Stimulated activated CD8-positive, alpha-beta memory T cell treated with anti-CD3 and anti-CD28 coated beads, Interleukin-4, amount 100 ng/mL, for 1 hour (primary cell): ENCODE measurements at places on chromosomes 3 and 15.

GRCh38 chr15:67253101-67253500 lies 1.4 kb downstream of the AAGAB start:
- no peak for DNase-seq

- no peak for DNase-seq
Measured at GRCh38 chr3:72195895-72196294, 410.9 kb upstream of the PROK2 start.

DNA sequence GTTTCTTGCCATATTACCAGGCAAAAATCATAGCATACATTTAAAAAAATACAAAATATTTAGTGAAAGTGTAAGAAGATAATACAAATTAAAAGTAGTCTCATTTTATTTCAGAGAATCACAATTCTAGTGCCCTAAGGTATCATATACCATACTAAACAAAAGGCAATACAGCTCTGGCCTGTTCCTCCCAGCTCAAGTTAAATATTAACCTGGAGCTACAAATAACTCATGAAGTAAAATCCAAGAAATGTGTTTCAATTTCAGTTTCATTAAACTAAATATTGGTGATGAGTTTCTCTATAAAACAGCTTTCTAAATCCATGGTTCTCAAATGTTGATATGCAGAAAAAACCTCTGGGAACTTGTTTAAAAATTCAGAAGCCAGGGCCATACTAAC lies 67.7 kb downstream of the INO80 start:
- no peak for DNase-seq

DNA sequence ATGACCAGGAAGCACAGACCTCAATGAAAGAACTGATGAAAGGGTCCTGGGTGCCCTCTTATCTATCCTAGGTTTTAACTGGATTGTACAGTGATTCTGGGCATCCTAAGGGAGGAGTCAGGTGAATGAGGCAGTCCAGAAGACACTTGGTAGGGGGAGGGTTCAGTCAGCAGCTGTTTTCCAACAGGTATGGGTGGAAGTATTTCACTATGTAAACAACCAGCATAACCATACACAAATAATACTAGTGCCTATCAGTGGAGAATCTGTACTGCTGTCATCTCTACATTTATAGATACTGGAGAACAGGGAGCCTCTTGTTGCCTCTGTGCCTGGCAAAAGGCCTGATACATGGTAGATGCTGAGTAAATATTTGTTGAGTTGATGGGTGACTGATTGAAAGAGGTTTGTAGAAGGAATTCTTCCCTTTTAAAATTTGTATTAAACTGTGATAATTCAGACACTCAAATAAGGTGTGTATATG lies 328.5 kb downstream of the RBMS3 start:
- no peak for DNase-seq

- no peak for DNase-seq
Measured at GRCh38 chr3:39990532-39990931, 181.1 kb downstream of the MYRIP start.

- no peak for DNase-seq
Measured at GRCh38 chr15:101568309-101568708, 78.8 kb upstream of the PCSK6 start.

DNA sequence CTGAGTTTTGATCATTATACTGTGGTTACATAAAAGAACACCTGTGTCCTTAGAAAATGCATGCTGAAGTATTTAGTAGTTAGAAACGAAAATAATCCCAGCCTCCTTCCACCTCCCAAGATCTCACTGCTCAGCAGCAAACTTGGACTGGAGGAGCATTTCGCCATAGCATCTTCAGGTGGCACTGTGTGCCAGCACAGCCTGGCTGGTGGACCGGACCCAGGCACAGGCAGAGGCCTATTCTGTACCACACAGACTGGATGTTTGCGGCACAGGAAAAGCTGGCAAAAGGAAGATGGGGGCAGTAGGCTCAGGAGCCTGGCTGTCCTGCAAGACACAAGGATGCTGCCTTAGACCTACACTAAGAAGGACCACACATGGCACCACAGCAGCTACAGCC lies 10.2 kb downstream of the STIMATE start:
- DNase-seq, result no peak

GRCh38 chr3:138600100-138600745 lies 6.2 kb upstream of the CEP70 start:
- no peak for DNase-seq

DNA sequence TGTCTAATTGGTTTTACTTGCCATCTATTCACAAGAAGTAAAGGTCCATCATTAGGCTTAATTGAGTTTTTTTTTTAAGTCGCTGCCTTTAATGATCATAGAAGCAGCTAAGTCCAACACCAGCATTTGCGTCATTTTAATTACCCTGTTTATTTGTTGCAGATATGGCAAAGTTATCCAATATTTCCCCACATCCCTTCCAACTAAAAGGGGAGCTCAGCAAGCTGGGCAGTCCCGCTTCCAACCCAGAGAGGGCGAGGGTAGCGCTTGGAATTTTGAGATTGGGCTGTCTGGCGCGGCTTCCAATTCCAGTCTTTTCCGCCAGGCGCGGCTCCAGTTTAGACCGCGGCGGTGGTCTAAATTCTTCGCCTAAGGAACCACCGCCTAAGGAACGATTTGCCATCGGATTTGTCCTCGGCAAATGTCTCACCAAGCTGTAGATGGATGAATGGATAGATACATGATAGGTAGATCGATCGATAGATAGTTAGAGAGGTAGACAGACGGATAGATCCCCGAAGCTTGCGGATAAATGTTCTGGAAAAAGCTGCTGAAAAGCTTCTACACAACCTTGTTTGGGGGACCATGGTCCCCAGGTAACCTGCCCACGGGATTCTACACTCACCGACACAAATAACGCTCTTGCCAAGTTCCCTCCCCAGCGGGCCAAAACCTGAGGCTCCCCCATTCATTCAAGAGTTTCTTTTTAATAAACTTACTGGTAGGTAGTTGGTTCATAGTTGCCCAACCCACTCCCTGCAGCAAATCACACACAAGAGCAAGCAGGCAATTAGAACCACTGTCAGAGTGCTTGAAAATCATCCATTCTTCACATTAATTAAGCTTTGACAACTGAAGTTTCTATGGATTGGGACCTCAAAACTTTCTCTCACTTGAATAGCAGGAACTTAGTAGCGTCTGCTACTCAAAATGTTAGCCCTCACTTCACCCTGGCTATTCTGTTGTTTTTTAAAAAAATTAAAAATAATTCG lies 49.1 kb downstream of the ZIC4 start:
- DNase-seq, result no peak

DNA sequence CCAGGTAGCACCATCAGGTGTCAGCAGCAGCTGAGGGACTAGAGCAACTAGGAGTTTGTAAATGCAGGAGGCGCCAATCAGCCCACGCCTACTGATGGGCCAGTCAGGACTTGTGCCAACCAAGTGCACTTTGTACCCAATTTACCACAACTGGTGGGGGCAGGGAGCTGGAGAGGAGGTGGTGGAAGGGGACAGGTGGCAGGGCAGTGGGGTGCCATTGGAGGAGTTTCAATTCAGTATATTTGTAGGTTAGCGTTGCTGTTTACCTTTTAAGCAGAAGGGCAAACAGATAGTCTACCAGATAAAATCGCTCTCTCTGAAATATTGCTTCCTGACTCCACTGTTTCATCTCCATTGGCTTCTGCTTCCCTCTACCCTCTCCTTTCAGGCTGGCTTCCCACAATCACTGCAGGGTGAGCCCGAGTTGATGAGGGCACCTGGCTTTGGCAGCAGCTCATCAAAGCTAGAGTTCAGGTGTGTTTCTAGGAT lies 75.7 kb downstream of the TRIM69 start:
- no peak for DNase-seq

GRCh38 chr3:179971280-179971679 lies 65.5 kb downstream of the PEX5L start:
- no peak for DNase-seq

DNA sequence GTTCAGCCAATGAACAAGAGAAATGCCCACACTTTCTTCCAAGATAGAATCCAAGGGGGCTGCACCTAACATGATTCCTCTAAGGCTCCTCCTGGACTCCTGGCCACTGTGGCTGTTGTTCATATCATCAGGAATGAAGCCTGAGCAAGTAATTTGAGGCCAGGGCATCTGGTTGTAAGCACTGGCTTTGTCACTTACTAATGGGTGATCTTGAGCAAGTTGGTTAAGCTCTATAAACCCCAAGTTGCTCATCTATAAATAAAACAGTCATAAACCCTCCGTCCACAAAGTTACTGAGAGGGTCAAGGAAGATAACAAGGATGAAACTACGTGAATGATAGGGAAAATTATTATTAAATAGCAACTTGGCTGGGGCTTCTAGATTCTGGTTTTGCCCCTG lies 58.3 kb downstream of the CDC25A start:
- DNase-seq, result no peak

DNA sequence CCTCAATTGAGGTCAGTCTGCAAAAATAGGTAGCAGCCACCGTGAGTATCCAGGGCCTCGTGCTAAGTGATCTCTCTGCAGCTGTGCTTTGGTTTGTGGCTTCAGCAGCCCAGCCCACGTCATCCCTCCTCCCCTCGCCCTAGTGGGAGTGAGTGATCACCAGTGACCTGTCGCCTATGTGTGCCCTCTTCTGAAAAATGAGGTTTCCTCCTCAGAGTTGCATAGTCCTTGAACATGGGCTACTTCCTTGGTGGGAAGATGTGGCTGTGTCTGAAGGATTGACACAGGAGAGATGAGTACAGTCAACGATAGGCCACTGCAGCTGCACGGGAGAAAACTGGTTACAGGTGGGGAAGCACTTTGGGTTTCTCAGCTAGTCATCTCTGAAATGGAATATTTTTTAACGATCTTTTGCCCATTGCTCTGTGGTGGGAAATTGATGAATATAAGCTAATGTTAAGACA lies 144.8 kb upstream of the BHLHE40 start:
- no peak for DNase-seq
